Activated naive CD4-positive, alpha-beta T cell treated with anti-CD3 and anti-CD28 coated beads for 36 hours (primary cell): ENCODE measurements at places on chromosomes 3 and 15.

DNA sequence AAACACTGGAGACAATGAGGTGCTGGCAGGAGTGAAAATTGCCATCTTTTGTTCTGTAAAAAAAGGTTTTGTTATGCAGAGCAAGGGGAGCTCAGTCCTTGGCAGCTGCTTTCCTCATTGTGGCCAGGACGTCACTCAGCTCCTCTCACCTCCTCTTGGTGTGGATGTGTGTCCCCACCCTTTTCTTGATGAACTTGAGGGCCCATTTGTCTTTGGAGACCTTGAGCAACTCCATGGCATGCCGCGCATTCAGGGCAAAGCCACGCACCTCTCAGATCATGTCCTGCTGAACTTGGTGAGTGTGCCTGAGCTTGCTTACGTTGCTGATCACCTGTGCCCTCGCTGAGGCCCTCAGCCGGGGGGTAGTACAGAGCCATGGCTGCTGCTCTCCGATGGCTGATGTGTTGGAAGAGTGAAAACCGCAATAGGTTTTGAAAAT, 24.5 kb upstream of the BDH1 start:
- no peak overlapping the region for H3K27ac ChIP-seq
- no peak overlapping the region for H3K4me3 ChIP-seq
- DNase-seq, result no peak
- no peaks in the 10 kb centered on the region for H3K36me3 ChIP-seq
- no peaks in the 10 kb centered on the region for H3K27me3 ChIP-seq
- H3K4me1 ChIP-seq, result no peaks in the 10 kb centered on the region

DNA sequence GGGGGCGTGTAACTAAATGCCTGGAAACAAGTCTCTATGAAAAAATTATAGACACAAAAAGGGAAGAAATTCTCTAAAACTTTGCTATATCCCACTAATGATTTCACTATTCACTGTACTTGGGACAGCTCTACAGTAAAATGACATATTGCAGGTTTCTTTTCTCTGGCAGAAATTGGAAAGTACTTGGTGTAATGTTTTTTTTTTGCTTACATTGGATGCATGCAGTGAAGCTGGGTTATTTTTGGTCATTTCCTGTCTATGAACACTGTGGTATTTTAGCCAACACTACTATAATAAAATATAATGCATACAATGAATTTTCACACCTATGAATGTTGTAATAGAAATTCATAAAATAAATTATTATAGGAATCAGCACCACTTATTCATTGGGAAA, 109.7 kb downstream of the LRRC49 start:
- H3K27me3 ChIP-seq, result peaks cover 17% of the 10 kb centered on the region
- no peaks in the 10 kb centered on the region for H3K36me3 ChIP-seq
- no peaks in the 10 kb centered on the region for H3K4me1 ChIP-seq
- H3K27ac ChIP-seq, result no peak overlapping the region

GRCh38 chr3:120147072-120147871, 53.0 kb upstream of the GSK3B start:
- H3K4me3 ChIP-seq, result no peak overlapping the region
- no peaks in the 10 kb centered on the region for H3K36me3 ChIP-seq
- peaks cover 25% of the 10 kb centered on the region for H3K4me1 ChIP-seq
- peak; percentile 61 for DNase-seq
- H3K27ac ChIP-seq, result no peak overlapping the region
- no peaks in the 10 kb centered on the region for H3K27me3 ChIP-seq

DNA sequence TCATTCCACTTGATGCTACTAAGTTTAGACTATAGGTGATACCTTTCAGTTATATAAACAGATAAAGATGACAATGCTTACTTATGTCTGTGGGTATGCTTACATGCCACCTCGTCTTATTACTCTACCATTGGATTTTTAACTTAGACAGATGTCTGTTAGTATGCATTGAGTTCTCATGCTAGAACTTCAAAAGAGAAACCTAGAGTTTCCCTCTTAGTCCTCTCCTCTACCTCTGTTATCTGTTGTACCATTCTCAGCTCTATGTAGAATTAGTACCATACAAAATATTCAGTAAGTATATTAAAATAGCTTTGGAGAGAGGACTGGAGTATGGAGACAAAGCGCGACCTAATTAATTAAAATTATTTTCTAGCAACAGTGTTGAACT, 111.3 kb downstream of the BBX start:
- peaks cover 38% of the 10 kb centered on the region for H3K4me1 ChIP-seq
- H3K4me3 ChIP-seq, result no peak overlapping the region
- DNase-seq, result no peak
- no peaks in the 10 kb centered on the region for H3K27me3 ChIP-seq

DNA sequence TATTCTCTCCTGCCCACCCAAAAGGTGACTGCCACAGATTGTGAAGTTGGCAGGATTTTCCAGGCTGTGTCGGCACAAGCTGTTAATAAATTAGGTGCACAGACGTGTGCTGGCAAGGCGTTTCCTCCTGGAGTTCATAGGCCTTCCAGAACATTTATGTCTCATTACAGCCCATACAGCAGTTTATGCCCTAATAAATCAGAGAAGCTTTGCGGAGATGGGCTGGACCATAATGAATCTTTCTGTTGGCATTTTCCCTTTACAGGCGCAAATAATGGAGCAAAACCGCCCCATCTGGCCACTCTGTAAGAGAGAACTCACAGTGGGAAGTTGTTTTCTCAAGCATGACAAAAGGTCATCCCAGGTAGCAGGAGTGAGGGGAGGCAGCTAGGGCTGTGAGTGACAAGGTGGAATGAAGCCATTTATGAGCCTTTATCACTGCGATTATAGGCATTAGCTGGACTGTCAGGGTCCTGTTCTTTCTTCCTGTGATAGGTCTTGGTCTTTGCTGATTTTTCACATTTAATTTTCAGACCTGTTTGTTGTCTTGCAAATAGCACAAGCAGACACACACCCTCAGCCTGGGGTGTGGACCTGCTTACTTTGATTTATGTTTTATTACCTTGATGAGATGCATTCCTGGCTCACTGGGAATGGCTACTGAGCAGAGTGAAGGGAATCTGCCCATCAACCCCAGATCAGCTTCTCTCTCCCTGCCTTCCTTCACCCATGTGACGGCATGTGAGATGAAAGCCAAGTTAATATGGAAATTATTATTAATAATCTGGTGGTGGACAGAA, 257.5 kb downstream of the LRTM1 start:
- H3K27me3 ChIP-seq, result peaks cover 5% of the 10 kb centered on the region
- no peaks in the 10 kb centered on the region for H3K36me3 ChIP-seq
- H3K4me1 ChIP-seq, result no peaks in the 10 kb centered on the region
- H3K27ac ChIP-seq, result no peak overlapping the region
- DNase-seq, result no peak

DNA sequence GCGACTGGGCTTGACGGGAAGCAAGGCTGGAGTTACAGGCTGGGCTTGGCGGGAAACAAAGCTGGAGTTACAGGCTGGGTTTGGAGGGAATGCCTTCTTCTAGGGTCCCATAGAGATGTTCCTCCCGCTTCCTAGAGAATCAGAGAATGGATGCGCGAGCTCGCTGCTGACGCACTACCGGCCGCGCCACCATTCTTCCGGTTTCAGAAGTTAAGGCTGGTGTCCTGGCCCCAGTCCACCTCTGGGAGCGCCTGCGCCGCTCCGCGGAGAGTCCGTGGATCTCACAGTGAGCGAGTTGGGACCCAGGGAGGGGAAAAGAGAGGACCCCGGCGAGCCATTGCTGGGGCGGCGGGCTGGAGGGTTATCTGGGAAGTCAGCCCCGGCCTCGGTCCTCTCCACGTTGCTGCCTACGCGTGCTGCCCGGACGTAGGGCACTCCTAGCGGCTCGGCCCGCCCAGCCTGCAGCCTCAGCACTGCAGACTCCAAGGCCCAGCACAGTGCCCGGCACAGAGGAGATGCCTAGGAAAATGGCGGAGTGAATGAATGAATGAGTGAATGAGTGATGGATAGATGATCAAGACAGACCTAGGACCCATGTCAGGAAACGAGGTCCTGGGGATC, at the start of gene ZNF502:
Gene ZNF502, plus strand, starts transcription at position 206 of the 621 bp plus-strand sequence. CDS start 7,602 bp downstream, outside the sequence.
- peaks cover 48% of the 10 kb centered on the region for H3K36me3 ChIP-seq
- H3K4me1 ChIP-seq, result peaks cover 15% of the 10 kb centered on the region
- DNase-seq, result peak; percentile 72
- H3K27ac ChIP-seq, result peak within 1 kb of the TSS; percentile 60

DNA sequence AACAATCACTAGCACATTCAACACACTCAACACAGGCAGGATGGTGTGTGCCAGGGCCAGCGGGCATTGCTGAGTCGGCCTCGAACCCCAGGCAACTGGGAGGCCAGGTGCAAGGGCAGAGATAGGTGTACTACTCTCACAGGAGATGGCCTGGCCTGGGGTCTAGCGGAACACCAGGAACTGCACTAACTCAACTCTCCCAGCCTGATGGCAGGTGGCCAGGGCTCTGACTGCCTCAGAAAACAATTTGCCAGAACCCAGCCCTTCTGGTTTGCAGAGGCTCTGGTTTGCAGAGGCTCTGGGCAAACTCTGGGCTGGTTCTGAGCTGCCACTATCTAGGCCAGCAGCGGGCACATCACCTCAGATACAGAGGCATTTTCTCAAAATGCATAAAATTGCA, 229.2 kb upstream of the CHRNA7 start:
- no peak overlapping the region for H3K4me3 ChIP-seq
- no peak overlapping the region for H3K27ac ChIP-seq
- H3K36me3 ChIP-seq, result no peaks in the 10 kb centered on the region

DNA sequence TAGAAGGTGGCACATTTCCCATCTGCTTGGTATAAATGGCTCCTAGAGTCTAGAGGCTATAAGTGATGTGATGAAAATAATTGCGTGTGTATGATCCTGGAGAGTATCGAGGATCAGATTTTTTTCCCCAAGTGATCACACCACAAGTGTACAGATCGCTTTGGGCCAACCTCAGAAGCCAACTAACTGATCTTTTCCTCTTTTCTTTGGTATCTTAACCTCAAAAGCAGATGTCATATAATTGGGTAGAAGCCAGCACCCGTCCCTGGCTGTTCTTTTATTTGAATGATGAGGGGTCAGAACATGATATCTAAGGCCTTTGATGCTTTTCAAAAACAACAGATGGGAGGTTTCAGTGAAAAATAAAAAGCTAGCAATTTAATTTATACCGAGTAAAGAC, 3.3 kb downstream of the P2RY14 start:
- peaks cover 41% of the 10 kb centered on the region for H3K4me1 ChIP-seq
- H3K4me3 ChIP-seq, result no peak overlapping the region
- H3K36me3 ChIP-seq, result no peaks in the 10 kb centered on the region

DNA sequence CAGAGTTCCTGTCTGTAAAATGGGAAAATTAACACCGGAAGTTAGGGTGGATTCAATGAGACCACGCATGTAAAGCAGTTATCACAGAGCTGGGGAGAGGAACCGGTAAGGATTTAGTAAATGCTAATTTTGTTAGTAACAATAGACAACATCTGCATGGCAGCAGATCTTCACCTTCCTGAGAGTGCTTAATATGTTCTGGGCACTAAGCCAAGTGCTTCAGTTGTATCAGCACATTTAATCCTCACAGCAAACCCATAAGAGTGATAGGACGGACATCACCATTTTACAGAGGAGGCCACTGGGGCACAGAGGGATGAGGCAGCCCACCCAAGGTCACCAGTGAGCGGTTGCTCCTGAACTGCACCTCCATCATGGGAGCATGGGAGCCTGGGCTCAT, 189.4 kb downstream of the WNT5A start:
- no peaks in the 10 kb centered on the region for H3K27me3 ChIP-seq
- no peak for DNase-seq
- H3K4me3 ChIP-seq, result no peak overlapping the region

DNA sequence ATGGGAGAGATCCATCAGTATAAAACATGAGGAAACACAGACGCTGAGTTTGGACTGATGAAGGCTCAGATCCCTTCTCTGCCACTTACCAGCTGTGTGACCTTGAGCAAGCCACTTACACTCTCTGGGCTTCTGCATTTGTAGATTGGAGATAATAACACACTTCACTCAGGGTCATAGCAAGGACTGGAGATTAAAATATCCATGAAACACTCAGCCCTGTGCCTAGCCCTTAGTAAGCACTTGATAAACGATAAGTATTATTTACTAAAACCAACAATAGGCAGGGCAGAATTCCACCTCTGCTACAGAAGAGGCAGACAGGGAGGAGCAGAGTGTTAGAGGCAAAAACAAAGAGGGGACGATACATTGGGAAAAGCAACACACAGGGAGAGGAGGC, 420.5 kb upstream of the WNT5A start:
- no peaks in the 10 kb centered on the region for H3K4me1 ChIP-seq
- H3K36me3 ChIP-seq, result no peaks in the 10 kb centered on the region
- no peak for DNase-seq
- H3K27me3 ChIP-seq, result no peaks in the 10 kb centered on the region
- no peak overlapping the region for H3K27ac ChIP-seq

- peaks cover 28% of the 10 kb centered on the region for H3K27me3 ChIP-seq
- H3K27ac ChIP-seq, result no peak overlapping the region
- peaks cover 35% of the 10 kb centered on the region for H3K4me1 ChIP-seq
- H3K4me3 ChIP-seq, result no peak overlapping the region
- DNase-seq, result no peak
Measured at GRCh38 chr15:74960286-74960685, 3.7 kb upstream of the RPP25 start.

GRCh38 chr3:185253645-185254410, at the start of gene EHHADH:
EHHADH (minus strand) TSS chr3:185254049; CDS start chr3:185254022, 27 bp downstream.
- H3K27ac ChIP-seq, result no peak within 1 kb of the TSS
- peak within 1 kb of the TSS; percentile 67 for H3K4me3 ChIP-seq
- peak; percentile 66 for DNase-seq
- peaks cover 10% of the 10 kb centered on the region for H3K27me3 ChIP-seq

DNA sequence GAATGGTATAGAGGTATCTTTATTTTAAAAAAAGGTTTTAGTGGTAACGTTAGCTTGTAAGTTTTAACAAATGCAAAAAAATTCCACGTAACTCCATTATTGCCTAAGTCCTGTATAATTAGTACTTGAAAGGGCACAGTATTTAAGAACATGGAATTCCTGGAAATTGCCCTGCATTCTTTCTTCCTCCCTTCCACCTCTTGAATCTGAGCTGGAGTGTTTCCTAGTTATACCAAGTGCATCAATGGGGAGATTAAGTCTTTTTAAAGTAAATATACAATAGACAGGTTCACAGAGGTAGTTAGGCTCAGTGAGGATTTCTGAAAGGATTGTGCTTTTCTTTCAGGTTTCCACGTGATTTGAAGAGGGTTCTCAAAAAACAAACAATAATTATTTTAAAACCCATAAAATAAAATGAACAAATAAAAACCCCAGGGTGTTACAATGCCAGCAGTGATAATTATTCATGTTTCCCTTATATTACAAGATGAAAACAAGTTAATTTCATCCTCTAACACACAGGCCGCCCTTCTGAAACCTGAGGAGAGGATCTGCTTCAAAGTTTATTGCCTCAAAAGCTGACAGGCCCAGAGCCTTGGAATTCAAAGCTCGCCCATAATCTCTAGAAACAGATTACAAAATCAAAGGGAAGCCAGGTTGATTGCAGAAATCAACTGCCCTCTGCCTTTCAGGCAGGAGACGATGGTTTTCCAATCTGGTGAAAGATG, 128.8 kb upstream of the LMOD3 start:
- H3K4me1 ChIP-seq, result peaks cover 13% of the 10 kb centered on the region
- H3K27ac ChIP-seq, result no peak overlapping the region

DNA sequence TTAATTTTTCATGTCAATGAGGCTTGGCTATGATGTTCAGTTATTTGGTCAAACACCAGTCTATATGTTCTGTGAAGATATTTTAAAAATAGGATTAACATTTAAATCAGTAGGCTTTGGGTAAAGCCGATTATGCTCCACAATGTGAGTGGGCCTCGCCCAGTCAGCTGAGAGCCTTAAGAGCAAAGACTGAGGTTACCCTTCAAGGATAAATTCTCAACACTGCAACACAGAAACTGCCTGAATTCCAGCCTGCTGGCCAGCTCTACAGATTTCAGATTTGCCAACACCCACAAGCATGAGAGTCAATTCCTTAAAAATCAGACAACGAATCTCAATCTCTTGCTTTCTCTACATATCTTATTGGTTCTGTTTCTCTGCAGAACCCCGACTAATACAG, 188.3 kb downstream of the PLCH1 start:
- H3K4me1 ChIP-seq, result peaks cover 13% of the 10 kb centered on the region
- no peak overlapping the region for H3K4me3 ChIP-seq
- H3K27ac ChIP-seq, result no peak overlapping the region
- H3K36me3 ChIP-seq, result no peaks in the 10 kb centered on the region
- DNase-seq, result no peak
